Testis (tissue), 5 donors: ENCODE measurements at places on chromosomes 2 and 18. TPM values are rescaled to one million over a fixed set of nuclear protein-coding genes. Genes with fewer than 3 reads are reported as not detected.
A peak's percentile ranks its signal among the peaks of the same experiment; 100 is the strongest.

DNA sequence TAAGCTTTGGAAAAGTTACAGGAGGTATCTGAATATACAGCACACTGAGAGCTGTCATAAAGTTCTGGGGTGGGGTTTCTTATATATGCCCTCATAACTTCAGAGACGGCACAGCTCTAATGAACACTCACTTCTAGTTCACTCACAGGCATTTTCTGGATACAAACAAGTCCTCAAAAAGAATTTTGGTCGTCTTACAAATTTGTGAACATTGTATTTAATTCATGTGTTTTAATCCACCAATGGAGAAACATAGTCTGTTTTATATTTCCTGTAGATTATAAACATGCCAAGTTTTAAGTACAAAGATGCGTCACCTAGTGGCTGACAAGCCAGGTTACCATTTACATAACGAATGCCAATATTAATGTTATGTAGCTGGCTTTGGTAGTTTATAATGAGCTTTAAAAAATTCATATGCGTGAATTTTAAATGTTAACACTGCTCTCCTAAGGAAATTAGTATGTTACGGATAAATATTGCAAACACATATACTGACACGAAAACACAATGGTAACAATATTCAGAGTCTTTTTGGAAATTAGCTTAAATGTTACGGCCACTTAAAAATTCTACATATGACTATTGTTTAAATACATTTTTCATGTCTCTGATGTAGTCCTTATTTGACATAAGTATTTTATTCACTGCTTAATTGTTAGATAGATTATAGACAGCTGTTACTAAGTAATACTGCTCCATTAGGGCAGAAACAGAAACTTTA is 2.5 kb downstream of the COL3A1 start:
- H3K36me3 ChIP-seq = no peaks in the 10 kb centered on the region
- H3K27me3 ChIP-seq = no peaks in the 10 kb centered on the region
- DNase-seq = no peak
- H3K27ac ChIP-seq = peak overlapping the region; percentile 74
- no peaks in the 10 kb centered on the region for H3K4me1 ChIP-seq
- peak overlapping the region; percentile 54 for H3K4me3 ChIP-seq

DNA sequence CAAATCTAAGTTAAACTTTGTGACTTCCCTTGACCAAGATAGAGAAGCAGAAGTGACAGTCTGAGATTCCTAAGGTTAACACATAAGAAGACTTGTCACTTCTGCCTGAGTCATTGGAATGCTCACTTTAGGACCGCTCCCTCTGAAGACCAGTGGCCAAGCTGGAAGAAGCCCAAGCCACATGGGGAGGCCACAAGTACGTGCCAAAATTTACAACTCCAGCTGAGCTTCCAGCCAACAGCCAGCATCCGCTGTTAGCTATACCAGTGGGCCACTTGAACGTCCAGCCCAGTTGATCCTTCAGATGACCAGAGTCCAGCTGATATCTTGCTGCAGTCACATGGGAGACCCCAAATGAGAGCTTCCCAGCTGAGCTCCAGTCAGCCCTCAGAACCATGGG is 18.1 kb upstream of the ANTXR1 start:
- no peaks in the 10 kb centered on the region for H3K36me3 ChIP-seq
- H3K4me3 ChIP-seq = no peak overlapping the region
- H3K27me3 ChIP-seq = no peaks in the 10 kb centered on the region
- no peak for DNase-seq

GRCh38 chr2:213476641-213477040 is 192.4 kb downstream of the SPAG16 start:
- H3K4me3 ChIP-seq = no peak overlapping the region
- H3K36me3 ChIP-seq = no peaks in the 10 kb centered on the region
- no peak overlapping the region for H3K27ac ChIP-seq
- no peak for DNase-seq
- no peaks in the 10 kb centered on the region for H3K4me1 ChIP-seq
- H3K27me3 ChIP-seq = no peaks in the 10 kb centered on the region

DNA sequence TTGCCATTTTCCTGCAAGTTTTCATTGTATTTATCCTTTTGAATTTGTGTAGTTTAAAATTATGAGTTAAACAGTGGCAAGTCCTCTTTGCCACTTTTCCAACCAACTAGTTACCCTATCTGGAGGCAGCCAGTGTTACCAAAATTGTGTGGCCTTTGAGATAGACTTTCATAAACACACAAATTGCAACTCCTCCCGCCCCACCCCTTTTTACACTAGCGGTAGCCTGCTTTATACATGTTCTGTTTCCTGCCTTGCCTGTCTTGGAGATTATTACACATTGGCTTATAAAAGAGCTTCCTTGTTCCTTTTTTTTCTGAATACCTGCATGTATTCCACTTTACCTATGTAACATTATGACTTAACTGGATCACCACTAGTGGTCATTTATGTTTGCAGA is 56.5 kb downstream of the RPIA start:
- H3K4me3 ChIP-seq = no peak overlapping the region
- no peaks in the 10 kb centered on the region for H3K36me3 ChIP-seq
- H3K4me1 ChIP-seq = no peaks in the 10 kb centered on the region
- no peak for DNase-seq
- H3K27ac ChIP-seq = no peak overlapping the region

DNA sequence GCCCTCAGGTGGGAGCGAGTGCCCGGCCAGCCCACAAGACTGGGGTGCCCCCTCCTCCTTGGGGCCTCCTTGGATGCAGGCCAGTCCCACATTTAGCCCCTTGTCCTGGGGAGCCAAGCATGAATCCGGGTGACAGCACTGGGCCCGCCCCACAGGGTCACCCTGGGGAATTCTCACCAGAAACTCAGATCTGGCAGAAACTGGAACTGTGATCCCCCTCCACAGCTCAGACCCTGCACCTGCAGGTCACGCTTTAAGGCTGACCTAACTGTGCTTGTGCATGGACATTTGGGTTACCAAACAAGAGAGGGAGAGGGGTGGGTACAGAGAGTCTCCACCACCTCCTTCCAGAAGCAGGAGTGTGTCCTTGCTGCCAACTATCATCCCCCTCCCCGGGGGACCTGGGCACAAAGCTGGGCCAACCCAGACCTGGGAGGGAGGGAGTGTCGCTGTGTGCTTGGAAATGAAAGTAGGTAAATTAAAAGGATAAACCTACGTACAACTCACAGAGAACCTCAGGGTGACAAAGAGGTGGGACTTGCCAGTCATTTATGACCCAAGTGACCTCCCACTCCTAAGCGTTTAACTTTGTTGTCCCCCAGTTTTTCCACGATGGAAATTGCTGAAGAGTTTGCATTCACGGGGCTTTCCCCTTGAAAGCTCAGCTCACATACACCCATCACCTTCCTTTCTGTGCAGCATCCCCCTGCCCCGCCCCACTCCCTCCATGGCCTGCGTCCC is 9.1 kb downstream of the ITM2C start:
- no peaks in the 10 kb centered on the region for H3K36me3 ChIP-seq
- H3K27me3 ChIP-seq = no peaks in the 10 kb centered on the region
- H3K4me3 ChIP-seq = no peak overlapping the region
- H3K4me1 ChIP-seq = no peaks in the 10 kb centered on the region
- H3K27ac ChIP-seq = no peak overlapping the region

Gene STK17B
- 10.6 TPM for total RNA-seq

Gene IL36A
- not detected for total RNA-seq

Gene SP140
- total RNA-seq = 2.0 TPM

Gene CROCC2
- 0.43 TPM for total RNA-seq

Gene GPR17
- total RNA-seq = 0.25 TPM

Gene AQP12B
- total RNA-seq = not detected
